ENCODE measurements at places on chromosomes 3 and 15.

GRCh38 chr15:58530056-58530590, 98.3 kb downstream of the LIPC start:
- DNase-seq, result no peak

- DNase-seq, result no peak
Measured at GRCh38 chr3:32285891-32286290, 47.4 kb downstream of the CMTM8 start.

GRCh38 chr3:110420158-110420641, 651.4 kb upstream of the NECTIN3 start:
- peak; percentile 88 for DNase-seq

DNA sequence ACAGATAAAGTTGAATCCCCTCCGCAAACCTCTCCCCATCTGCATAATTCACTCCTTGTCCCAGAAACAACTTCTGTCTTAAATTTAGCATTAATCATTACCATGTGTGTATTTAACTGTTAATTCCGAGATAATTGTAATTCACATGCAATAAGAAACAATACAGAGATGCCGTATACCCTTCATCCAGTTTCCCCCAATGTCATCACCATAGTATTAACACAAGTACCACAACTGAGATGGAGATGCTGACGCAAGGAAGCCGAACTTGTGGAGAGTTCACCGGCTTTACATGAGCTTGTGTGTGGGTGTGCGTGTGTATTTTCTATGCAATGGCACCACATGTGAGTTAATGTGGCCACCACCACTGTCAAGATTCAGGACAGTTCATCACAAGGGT, 39.6 kb upstream of the SEC13 start:
- no peak for DNase-seq

DNA sequence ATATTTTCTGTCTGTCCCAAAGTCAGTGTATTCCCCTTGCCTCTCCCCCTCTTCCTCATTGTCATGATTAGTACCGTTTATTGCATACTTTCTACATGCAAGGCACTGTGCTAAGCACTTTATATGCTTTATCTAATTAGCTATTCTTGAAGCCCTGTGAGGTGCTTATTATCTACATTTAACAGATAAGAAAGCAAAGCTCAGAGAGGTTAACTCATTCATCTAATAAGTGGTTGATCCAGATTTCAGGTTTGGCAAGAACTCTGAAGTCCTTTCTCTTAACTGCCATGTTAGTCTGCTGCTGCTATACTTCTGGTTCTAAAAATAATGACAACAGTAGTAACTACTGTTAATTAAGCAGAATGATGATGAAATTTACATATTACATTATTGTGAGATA, 13.5 kb downstream of the IQGAP1 start:
- DNase-seq, result no peak

DNA sequence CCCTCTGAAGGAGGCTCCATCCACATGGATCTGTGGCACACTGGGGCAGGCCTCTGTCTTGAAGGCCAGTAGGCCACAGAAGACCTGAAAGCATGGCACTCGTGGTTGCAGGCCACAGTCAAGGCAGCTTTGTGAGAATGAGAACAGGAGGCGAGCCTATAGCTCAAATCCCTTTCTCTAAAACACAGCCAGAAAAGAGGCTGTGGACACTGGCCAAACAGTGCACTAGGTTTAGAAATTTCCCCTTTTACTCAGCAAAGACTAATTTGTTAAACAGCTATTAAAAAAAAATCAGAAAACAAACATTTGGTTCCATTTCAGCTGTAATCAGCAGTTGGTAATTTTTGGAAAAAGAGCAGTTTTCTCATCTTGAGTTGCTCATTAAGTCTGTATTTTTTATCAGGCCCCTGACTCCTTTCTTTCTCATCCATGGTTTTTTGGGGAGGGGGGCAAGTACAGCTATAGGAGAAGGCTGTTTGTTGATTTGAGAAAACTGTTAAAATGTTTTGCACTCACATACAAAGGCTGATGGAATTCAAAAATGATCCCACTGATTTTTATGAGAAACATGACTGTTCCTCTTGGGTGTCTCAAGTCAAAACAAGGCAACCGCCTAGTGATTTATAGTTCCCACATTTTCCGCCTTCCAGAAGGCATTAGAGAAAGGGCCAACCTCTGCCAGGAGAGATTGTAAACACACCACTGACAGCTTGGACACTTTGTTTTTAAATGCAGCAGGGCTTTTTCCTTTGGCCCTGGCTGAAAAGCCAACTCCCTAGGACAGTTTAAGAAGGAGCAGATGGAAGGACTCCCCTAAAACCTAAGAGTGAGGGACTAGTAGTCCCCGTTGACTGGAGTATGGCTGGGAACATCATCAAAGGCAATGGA, 28.1 kb downstream of the PARP16 start:
- peak; percentile 52 for DNase-seq

DNA sequence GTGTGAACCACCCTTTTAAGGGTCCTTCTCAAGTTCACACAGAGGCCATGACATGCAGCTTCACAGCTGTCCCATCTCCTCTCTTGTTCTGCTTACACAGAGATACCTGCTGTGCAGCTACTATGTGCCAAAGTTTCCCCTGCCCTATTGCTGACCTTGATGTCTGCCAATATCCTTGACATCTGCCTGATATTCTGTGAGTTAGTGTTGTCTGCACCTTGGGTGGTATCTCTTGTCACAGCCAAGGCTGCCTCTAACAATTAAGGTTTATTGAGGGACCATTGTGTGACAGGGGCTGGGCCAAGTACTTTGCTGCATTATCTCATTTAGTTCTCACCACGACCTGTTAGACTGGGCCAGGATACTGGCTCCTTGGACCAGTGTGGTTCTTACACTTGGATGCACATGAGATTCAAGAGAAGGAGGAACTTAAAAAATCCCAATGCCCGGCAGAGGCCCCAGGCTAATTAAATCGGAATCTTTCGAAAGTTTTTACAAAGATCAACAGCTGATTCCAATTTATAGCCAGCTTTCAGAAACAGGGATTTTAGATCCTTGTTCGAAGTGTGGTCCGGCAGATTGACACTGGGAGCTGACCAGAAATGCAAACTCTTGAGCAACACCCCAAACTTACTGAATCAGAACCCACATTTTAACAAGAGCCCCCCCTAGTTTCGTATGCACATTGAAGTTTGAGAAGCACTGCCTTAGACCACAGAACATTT, 178.6 kb downstream of the SATB1 start:
- no peak for DNase-seq

DNA sequence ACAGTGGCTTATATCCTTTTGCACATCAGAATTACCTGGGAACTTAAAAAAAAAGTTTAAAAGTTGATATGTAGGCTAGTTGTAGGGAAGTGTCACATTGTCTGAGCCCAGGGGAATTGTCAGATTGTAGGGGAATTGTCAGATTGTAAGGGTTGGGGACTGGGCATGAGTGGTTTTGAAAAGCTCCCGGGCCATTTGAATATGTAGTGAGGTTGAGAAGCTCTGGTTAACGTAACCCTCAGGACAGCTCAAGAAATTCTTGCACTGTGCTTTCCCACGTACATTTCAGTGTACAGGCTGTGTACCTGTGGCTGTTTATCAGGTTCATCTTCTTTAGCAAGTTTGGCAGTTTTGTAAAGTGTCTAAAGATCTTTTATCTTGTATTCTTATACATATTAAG, 107.0 kb downstream of the FNDC3B start:
- DNase-seq, result no peak

DNA sequence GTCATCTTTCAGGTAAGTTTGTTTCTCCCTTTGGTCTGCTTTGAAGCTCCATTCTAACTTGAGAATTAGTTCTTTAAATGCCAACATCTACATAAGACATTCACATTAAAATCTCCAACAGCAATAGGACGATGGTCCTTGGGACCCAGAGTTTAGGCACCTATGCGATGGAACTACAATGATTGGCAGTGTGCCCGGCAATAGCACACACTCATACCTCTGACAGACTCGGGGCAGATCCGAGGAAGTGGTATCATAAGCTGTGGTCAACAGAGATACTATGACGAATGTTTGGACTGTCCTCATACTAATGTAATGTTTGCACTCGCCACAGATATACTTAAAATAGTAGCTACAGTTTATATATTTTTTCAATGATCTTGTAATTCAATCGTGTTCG, 34.2 kb upstream of the NR2F2 start:
- peak; percentile 43 for DNase-seq

GRCh38 chr3:52593103-52593502, 56.7 kb downstream of the UQCC5 start:
- DNase-seq, result no peak

DNA sequence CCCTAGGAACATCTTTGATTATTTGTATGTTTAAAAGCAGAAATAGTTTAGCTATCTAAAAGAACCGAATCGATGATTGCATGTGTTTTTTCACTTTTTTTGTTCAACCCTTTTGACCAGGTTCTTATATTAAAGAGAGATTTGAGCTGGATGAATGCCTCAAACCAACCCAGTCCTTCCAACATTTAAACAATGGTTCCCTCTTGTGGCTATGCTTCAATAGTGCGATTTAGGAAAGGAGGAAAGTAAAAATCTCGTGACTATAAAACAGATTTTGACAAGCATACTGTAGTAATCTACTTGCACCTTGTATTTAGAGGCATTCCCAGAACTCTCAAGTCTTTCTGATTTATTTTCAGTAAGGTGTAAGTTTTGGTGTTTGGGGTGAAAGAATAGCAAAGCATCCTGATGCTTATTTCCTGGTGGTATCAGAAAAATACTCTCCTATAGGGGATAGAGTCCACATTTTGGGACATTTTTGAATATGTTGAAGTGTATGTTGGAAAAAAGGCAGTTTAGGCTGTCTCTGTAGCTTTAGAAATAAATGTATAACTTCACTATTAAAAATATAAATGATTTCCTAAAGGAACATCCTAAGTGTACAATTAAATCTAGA, 159.6 kb upstream of the KCNH8 start:
- peak; percentile 1 for DNase-seq

DNA sequence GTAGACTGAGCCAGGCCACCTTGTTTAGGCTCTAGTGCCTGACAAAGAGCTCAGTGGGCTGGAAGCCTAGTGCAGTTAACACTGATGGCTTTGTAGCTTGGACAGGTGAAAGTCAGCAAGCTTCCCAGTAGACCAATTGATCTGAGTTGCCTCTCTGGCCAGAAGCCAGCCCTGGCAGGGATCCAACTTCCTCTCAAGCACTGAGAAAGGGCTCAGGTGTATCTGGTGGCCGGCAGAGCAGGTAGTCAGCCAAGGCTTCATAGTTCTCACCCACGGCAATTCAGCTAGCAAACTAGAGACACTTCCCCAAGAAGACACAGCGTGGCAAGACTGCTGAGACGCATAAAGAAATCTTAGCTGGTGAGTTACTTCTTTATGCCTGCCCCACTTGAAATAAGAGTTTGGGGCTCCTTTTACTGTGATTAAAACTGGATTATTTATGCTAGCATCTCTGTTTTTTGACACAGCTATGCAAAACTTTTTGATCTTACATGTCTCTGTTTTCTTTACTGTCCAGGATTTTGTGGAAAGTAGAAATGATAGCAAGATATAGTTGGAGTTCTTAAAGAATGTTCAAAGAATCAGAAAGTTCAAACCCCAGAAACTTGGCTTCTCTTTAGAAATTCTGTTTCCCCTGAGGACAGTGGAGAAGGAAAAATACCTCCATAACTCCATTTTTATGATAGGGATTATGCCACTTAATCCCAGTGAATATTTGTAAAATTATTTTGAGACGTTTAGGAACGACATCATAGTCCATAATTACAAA, 8.4 kb upstream of the CA12 start:
- no peak for DNase-seq

GRCh38 chr15:66128116-66128680, 125.4 kb downstream of the MEGF11 start:
- no peak for DNase-seq

GRCh38 chr3:38108649-38109579, 28.0 kb downstream of the ACAA1 start:
- DNase-seq, result no peak

GRCh38 chr3:114714237-114714636, 420.4 kb downstream of the TIGIT start:
- no peak for DNase-seq

DNA sequence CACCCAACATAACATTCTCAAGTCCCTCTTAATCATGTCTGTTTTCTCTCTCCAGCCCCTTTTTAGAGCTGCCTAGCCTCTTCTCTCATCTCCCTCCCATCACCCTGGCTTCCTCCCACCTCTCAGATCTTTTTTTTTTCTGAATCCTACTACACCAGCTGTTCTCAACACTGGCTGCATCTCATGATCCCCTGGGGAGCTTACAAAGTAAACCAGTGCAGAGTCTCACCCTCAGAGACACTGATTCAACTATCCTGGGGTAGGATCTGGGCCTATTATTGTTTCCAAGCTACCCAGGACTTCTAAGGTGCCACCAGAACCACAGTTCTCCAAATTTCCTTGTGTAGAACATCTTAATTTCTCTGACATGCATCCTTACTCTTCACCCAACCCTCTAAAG, 50.3 kb upstream of the ACAN start:
- DNase-seq, result no peak

DNA sequence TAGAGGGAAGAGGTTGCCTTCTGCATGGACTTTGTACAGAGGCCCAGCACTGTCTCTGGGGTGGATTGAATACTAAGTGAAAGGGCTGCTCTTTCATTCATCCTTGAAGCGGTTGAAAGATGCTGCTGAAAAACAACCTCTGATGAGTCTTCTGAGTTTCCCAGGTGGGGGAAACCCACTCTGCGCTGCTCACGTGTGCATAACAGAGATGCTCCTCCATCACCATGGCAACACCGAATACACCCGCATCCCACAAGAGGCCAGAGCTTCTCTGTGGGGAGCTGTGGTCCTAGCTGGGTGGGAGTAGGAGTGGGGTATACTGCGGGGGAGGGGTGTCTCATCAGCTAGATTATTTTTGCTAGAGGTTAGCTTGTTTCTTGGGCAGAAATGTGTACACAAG, 6.1 kb upstream of the SYN2 start:
- no peak for DNase-seq

GRCh38 chr3:77562089-77562488, 522.2 kb downstream of the ROBO2 start:
- DNase-seq, result no peak

DNA sequence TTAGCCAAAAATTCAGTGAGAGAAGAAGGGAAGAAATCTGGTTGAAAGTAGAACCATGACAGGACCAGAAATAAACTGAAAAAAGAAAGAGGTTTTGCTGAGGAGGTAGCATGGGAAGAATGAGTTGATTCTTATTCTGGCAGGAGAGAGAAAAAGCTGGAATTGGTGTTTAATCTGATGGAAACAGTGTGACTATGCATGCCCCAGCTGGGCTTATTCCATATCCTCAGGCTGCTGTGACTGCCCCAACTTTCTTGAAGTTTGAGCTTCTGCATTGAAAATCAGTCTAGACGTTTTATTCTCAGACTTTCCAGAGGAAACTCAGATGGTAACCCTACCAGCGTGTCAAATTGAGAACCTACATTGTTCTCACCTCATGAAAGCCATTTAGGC, 352.5 kb upstream of the DCBLD2 start:
- no peak for DNase-seq

DNA sequence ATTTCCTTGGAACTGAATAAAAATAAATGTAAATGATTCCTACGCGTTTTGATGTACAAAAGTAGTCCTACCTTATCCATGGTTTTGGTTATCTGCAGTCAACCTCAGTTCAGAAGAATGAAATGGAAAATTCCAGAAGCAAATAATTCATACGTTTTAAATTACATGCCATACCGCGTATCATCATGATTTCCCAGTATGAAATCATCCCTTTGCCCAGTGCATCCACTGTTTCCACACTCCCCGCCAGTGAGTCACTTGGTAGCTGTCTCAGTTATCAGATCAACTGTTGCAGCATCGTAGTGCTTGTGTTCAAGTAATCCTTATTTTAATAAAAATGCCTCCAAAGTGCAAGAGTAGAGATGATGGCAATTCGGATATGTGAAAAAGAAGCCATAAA, 9.1 kb upstream of the MFSD1 start:
- DNase-seq, result peak; percentile 93

Measured in fibroblast of skin of abdomen (primary cell).